Renal pelvis (tissue), 12 donors: ENCODE measurements at places on chromosomes 12 and 14.

DNA sequence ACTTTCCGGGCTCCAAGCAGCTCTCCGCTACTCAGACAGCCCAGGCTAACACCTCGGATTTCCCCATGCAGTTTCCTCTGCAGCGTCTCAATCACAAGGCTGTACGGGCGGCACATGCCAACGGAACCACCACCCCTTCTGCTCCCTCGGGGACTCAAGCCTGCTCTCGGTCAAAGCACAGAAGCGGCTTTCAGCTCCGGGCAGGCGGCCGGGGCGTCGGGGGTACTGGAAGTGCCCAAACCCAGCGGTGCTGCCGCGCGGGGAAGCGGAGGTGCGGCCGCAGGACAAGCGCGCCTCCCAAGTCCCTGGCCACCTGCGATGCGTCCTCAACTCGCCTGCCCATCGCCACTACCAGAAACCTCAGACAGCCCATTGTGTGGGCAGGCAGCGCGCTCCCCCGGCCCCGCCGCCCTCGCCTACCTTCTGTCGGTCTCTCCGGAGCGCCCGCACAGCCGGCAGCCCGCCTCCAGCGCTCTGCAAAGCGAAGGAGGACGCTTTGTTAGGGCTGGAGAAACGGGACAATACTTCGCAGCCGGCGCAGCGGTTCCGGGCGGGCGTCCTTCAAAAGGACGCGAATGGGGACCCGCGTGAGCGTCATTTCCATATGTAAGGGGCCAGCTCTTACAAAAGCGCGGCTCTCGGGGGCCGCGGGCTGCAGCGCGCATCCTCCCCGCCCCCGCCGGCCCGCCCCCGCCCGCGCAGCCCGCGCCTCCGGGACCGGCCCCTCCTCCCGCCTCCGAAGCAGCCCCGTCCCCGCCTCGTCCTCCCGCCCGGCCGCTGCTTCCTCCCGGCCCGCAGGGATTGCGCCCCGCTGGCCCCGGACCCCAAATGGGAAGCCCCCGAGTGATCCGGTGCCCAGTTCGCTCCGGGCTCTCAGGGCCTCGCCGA lies 674 bp downstream of the NIN start:
- peak; percentile 36 for DNase-seq

DNA sequence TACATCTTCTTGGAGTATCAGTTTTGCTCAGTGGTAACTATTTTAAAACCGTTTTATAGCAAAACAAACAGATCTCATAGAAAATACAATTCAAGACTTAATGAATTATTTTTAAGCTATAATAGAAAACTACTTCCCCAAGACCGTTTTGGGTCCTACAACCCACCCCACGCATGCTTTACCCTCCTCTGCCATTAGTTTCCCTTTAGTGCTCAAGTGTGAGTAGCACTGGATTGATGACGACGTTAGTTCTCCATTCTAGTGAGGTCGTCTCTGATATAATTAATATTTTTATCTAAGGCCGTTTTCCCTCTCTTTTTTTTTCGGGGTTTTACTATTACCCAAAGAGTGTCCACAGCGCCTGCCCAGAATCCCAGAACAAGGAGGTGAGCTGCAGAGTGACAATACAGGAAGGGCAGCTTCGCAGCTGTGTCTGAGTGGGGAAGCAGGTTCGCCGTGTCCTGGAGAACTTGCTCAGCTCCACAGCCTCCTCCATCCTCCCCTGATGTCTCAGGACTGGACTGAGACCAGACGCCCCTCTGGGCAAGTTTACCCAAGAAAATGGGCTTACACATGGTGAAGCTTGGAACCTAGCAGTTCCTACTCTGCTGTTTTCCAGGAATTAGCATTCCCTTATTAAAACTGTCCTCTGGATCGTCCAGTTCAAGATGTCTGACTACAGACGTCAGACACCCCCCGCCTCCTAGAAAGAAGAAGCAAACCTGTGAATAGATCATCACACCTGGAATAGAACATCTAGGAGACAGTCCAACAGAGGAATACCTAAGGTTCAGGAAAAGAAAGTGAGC lies 31.9 kb upstream of the MON2 start:
- DNase-seq, result no peak

GRCh38 chr12:11885261-11886038 lies 185.3 kb upstream of the BCL2L14 start:
- DNase-seq, result no peak

DNA sequence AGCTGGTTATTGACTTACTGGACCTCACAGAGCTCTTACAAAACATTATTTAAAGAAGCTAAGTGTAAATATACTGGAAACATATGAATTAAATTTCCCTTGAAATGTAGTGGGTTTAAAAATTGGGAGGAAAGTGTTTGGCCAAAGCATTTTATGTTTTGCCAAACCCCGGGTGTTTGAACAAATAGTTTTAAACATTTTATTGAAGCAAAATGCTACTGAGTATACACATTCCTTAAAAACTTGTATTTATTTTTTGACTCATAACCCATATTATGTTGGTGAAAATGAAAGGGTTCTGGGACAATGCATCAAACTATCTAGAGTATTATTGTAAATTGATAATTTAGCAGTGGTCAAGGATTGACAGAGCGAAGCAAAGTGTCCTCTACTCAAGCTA lies 1048.5 kb downstream of the SLC6A15 start:
- no peak for DNase-seq

GRCh38 chr14:64811676-64812075 lies 68.0 kb downstream of the SPTB start:
- DNase-seq, result no peak

- no peak for DNase-seq
These were observed 69.3 kb upstream of the SCN8A start for GRCh38 chr12:51521554-51522276.
